Endothelial cell of umbilical vein (primary cell): ENCODE measurements at places on chromosomes 6 and 20. TPM values are rescaled to one million over a fixed set of nuclear protein-coding genes. Genes with fewer than 3 reads are reported as not detected.

CALHM4 gene
- total RNA-seq, result 0.72 TPM in 1 of 2 replicates, not detected in the other

CASS4 gene
- total RNA-seq, result not detected in 2 replicates

ELOVL4 gene
- 3.3 and 4.1 TPM in 2 replicates for total RNA-seq

TMEM14A gene
- 19.5 and 22.5 TPM in 2 replicates for total RNA-seq

CDSN gene
- not detected in 2 replicates for total RNA-seq

SLC2A10 gene
- total RNA-seq, result 11.1 and 11.2 TPM in 2 replicates

ADGB gene
- not detected in 2 replicates for total RNA-seq

FAM184A gene
- total RNA-seq, result 0.84 and 0.95 TPM in 2 replicates

CALHM6 gene
- not detected in 2 replicates for total RNA-seq

TBC1D20 gene
- total RNA-seq, result 30.6 and 34.3 TPM in 2 replicates

GABRR1 gene
- total RNA-seq, result not detected in 2 replicates

GJA10 gene
- not detected in 2 replicates for total RNA-seq

TRAPPC3L gene
- 0.38 TPM in 1 of 2 replicates, not detected in the other for total RNA-seq

PHACTR1 gene
- total RNA-seq, result 19.4 and 23.2 TPM in 2 replicates

CYP21A2 gene
- 0.22 and 0.32 TPM in 2 replicates for total RNA-seq

PI3 gene
- not detected in 2 replicates for total RNA-seq

EBF4 gene
- 3.0 and 3.4 TPM in 2 replicates for total RNA-seq

SRSF12 gene
- 0.18 TPM in 1 of 2 replicates, not detected in the other for total RNA-seq

FKBP1A gene
- total RNA-seq, result 968 and 982 TPM in 2 replicates

SAMD10 gene
- 4.7 and 5.7 TPM in 2 replicates for total RNA-seq

BHLHE23 gene
- not detected in 2 replicates for total RNA-seq

MUC22 gene
- not detected in 2 replicates for total RNA-seq

TNFRSF6B gene
- total RNA-seq, result 0.69 TPM in 1 of 2 replicates, not detected in the other

PRKN gene
- 0.60 TPM in 1 of 2 replicates, not detected in the other for total RNA-seq

GGTLC1 gene
- total RNA-seq, result not detected in 2 replicates

CLDN20 gene
- total RNA-seq, result not detected in 2 replicates

FAM83D gene
- 35.5 and 46.0 TPM in 2 replicates for total RNA-seq

SASH1 gene
- 97.5 and 103 TPM in 2 replicates for total RNA-seq

RNF217 gene
- total RNA-seq, result 32.5 and 33.1 TPM in 2 replicates

IGF2R gene
- total RNA-seq, result 59.7 and 60.2 TPM in 2 replicates

TSPO2 gene
- total RNA-seq, result not detected in 2 replicates

RHAG gene
- not detected in 2 replicates for total RNA-seq

MYBL2 gene
- total RNA-seq, result 105 and 107 TPM in 2 replicates

SGK1 gene
- total RNA-seq, result 121 and 150 TPM in 2 replicates

BPI gene
- not detected in 2 replicates for total RNA-seq

GRM1 gene
- not detected in 2 replicates for total RNA-seq

VNN1 gene
- total RNA-seq, result not detected in 2 replicates

MAN1A1 gene
- 12.9 and 13.3 TPM in 2 replicates for total RNA-seq

CBLN4 gene
- not detected in 2 replicates for total RNA-seq

ADAT2 gene
- 9.8 and 11.3 TPM in 2 replicates for total RNA-seq

PLCB4 gene
- total RNA-seq, result 1.6 and 1.7 TPM in 2 replicates

LAMP5 gene
- total RNA-seq, result not detected in 2 replicates

NKAIN2 gene
- 2.1 TPM in 1 of 2 replicates, not detected in the other for total RNA-seq

TRIM40 gene
- not detected in 2 replicates for total RNA-seq

ERVFRD-1 gene
- not detected in 2 replicates for total RNA-seq

TRIM38 gene
- total RNA-seq, result 13.2 and 13.7 TPM in 2 replicates

FOXA2 gene
- total RNA-seq, result not detected in 2 replicates

TRIM39 gene
- total RNA-seq, result 13.1 and 13.5 TPM in 2 replicates

PARD6B gene
- total RNA-seq, result 0.07 TPM in 1 of 2 replicates, not detected in the other

CRISP3 gene
- not detected in 2 replicates for total RNA-seq
